ENCODE measurements at places on chromosomes 6 and 20.

DNA sequence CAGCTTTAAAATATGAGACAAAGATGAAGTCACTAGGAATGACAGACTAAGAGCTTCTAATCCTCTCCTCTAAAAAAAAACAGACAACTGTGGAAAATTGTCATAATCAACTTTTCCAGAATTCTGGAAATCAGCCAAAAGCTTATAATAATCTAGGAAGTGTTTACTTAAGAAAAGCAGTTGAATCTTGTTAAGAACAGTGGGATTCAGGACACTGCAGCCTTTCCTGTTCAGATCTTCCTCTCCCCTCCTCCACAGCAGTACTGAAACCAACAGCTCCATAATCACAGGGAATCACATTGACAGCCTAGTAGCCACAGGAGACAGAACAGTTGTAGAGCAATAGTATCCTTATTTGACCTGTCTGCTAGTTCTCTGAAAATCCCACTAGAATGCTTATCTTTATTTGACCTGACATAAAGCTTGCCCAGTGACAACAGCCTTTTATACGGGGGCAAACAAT, 41.6 kb downstream of the IBTK start:
- no peak overlapping the region for H3K27ac ChIP-seq
- H3K27me3 ChIP-seq, result no peaks in the 10 kb centered on the region
- H3K4me1 ChIP-seq, result peaks cover 13% of the 10 kb centered on the region
- H3K36me3 ChIP-seq, result peaks cover 39% of the 10 kb centered on the region
- DNase-seq, result no peak
- H3K4me3 ChIP-seq, result no peak overlapping the region

DNA sequence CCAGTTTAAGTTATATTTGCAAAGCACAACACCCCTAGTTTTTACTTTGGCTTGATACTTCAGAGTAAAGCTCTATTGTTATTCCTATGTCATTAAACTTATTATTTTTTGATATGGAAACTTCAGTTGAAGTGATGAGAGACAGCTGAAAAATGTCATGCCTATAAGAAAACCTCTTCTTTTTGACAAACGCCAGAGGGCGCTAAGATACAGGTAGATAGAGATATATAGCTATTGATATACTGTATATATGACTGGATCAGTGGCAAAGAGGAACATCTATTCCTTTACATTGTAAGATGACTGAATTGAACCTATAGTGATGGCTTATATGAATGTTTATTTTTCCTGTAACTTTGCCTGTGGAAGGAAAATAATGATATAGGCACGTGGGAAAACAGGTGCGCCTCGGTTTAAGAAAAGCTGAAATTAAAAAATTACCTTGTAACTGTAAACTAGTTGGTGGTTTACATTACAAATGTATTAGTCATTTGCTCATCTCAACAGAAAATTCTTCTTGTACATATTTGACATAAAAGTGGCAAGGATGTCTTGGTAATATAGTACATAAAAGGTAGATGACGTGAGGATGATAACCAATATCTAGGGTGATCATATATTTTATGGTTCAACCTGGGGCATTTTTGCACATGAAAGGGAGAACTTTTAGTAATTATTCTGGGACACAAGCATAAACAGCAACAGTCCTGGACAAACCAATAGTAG, 74.1 kb downstream of the LAMA4 start:
- no peaks in the 10 kb centered on the region for H3K36me3 ChIP-seq
- H3K4me3 ChIP-seq, result no peak overlapping the region
- no peaks in the 10 kb centered on the region for H3K4me1 ChIP-seq
- H3K27me3 ChIP-seq, result peaks cover 77% of the 10 kb centered on the region
- H3K27ac ChIP-seq, result no peak overlapping the region

DNA sequence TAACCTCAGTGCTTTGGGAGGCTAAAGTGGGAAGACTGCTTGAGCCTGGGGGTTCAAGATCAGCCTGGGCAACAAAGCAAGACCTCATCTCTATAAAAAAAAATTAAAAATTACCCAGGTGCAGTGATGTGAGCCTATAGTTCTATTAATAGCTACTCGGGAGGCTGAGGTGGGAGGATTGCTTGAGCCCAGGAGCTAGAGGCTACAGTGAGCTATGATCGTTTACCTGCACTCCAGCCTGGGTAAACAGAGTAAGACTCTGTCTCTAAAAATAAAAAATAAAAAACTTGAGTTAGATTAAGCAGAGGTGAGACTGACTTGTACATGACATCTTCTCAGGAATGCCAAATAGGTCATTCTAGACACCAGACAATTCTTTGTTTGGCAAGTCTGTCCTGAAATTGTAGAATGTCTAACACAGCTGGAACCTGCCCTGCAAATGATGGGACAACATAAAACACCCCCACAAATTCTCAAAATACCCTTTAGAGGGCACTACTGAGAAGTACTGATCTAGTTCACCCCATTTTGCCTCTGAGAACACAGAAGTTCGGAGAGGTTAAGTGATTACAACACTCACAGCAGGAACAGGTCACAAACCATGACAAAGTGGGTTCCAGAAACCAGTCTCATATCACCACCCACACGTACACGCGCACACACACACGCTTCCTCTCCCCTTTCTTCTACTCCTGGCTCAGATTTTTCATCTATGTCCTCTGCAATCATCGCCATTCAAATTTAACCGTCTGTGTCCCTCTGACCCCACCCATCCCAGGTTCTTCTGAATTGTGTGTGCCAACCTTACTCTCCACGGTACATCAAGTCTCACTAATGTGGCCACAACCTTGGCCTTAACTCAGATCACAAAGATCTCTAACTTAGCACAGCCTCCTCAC, 38.3 kb downstream of the ARHGAP18 start:
- peak overlapping the region; percentile 85 for H3K27ac ChIP-seq
- peaks cover 33% of the 10 kb centered on the region for H3K4me1 ChIP-seq
- DNase-seq, result peak; percentile 45
- peak overlapping the region; percentile 75 for H3K4me3 ChIP-seq
- H3K36me3 ChIP-seq, result peaks cover 3% of the 10 kb centered on the region
- no peaks in the 10 kb centered on the region for H3K27me3 ChIP-seq

GRCh38 chr6:20319520-20320357, 81.9 kb upstream of the E2F3 start:
- H3K4me1 ChIP-seq, result peaks cover 18% of the 10 kb centered on the region
- peak overlapping the region; percentile 78 for H3K4me3 ChIP-seq
- H3K27me3 ChIP-seq, result no peaks in the 10 kb centered on the region
- H3K36me3 ChIP-seq, result peaks cover 12% of the 10 kb centered on the region
- peak; percentile 64 for DNase-seq

GRCh38 chr6:43062818-43063217, 3.4 kb downstream of the KLC4 start:
- no peaks in the 10 kb centered on the region for H3K27me3 ChIP-seq
- DNase-seq, result no peak
- peaks cover 39% of the 10 kb centered on the region for H3K4me1 ChIP-seq
- H3K4me3 ChIP-seq, result no peak overlapping the region
- peaks cover 8% of the 10 kb centered on the region for H3K36me3 ChIP-seq

DNA sequence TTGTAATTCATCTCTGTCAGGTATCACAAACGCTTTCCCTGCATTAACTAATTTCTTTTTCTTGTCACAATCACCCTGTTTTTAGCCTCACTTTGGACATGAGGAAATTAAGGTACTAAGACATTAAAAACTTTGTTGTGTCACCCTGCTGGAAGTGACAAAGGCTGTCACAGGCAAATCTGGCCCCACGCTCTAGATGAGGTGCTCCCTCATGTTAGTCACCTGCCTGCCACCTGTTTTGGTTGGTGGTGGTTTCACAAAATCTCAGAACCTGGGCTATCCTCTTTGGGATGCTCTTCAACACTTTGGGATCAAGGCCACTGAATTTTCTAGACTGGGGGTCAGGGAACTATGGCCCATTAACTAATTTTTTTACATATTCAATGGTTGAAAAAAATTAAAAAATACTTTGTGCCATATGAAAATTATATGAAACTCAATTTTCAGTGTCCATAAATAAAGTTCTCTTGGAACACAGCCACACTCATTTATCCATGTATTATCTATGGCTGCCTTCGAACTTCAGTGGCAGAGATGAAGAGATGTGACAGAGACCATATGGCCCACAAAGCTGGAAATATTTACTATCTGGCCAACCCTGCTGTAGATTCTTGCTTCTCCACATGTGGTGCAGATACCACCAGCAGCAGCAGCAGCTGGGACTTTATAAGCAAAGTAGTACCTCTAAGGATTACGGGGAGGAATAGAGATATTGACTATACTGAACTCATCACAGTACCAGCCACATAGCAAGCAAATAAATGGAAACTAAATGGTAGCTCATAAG, 16.1 kb upstream of the TNFAIP3 start:
- H3K27ac ChIP-seq, result no peak overlapping the region
- H3K27me3 ChIP-seq, result no peaks in the 10 kb centered on the region
- no peak for DNase-seq
- H3K36me3 ChIP-seq, result no peaks in the 10 kb centered on the region
- H3K4me1 ChIP-seq, result no peaks in the 10 kb centered on the region

- DNase-seq, result no peak
- H3K4me1 ChIP-seq, result peaks cover 33% of the 10 kb centered on the region
- H3K27ac ChIP-seq, result no peak overlapping the region
- H3K4me3 ChIP-seq, result no peak overlapping the region
- H3K27me3 ChIP-seq, result no peaks in the 10 kb centered on the region
Measured at GRCh38 chr6:25124216-25124715, 154.9 kb upstream of the CARMIL1 start.

GRCh38 chr6:39393075-39393474, 70.6 kb upstream of the KCNK16 start:
- H3K27ac ChIP-seq, result no peak overlapping the region
- DNase-seq, result no peak
- no peaks in the 10 kb centered on the region for H3K4me1 ChIP-seq

- H3K27ac ChIP-seq, result no peak overlapping the region
- no peak for DNase-seq
- no peak overlapping the region for H3K4me3 ChIP-seq
- no peaks in the 10 kb centered on the region for H3K4me1 ChIP-seq
Measured at GRCh38 chr6:128379577-128379976, 140.8 kb downstream of the PTPRK start.

- DNase-seq, result peak; percentile 71
- H3K4me3 ChIP-seq, result no peak overlapping the region
- H3K4me1 ChIP-seq, result peaks cover 17% of the 10 kb centered on the region
- peaks cover 1% of the 10 kb centered on the region for H3K36me3 ChIP-seq
- H3K27me3 ChIP-seq, result peaks cover 43% of the 10 kb centered on the region
Measured at GRCh38 chr6:44172731-44173500, 14.3 kb downstream of the CAPN11 start.

GRCh38 chr6:41519305-41519744, 26.9 kb upstream of the FOXP4 start:
- DNase-seq, result no peak
- peaks cover 30% of the 10 kb centered on the region for H3K27me3 ChIP-seq
- H3K4me1 ChIP-seq, result no peaks in the 10 kb centered on the region

DNA sequence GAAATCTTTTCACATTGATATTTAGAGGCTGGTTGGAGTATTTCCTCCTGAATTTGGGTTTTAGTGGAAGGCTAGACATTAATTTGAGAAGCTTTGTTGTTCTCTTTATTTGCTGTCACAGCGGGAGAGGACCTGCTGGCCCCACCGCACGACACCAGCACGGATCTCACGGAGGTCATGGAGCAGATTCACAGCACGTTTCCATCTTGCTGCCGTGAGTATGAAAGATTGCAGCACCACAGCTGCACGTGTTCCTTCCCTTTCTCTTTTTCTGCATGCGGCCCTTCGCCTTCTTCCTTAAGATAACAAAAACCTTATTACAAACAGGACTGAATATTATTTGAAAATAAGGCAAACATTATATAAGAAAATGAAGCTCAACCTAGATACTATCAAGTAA, 555.5 kb downstream of the UTRN start:
- DNase-seq, result no peak
- no peak overlapping the region for H3K4me3 ChIP-seq
- no peaks in the 10 kb centered on the region for H3K4me1 ChIP-seq
- no peak overlapping the region for H3K27ac ChIP-seq
- H3K27me3 ChIP-seq, result no peaks in the 10 kb centered on the region

GRCh38 chr6:10725716-10726115, 2.8 kb downstream of the TMEM14C start:
- H3K4me1 ChIP-seq, result peaks cover 51% of the 10 kb centered on the region
- peaks cover 6% of the 10 kb centered on the region for H3K27me3 ChIP-seq
- DNase-seq, result no peak
- peaks cover 10% of the 10 kb centered on the region for H3K36me3 ChIP-seq

Measured in central memory CD8-positive, alpha-beta T cell (primary cell).